Suppressor macrophage treated with lipopolysaccharide for 1 hour (primary cell): ENCODE measurements at places on chromosomes 3 and 15.

DNA sequence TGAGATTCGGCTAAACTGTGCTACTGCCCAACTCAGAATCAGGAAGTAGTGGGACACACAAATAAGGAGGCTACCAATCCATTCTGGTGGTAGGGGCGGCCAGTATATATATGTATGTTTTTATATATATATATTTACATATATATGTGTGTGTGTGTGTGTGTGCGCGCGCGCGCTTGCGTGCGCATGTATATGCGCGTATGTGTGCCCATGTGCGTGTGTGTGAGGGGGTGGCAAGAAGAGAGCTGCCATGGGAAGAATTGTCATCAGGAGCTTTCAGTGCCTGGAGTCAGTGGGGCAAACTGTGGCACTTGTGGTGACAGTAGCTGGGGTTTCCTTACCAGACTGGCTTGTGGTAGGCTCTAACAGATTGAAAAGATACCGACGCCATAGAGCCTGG, 26.5 kb downstream of the GXYLT2 start:
- DNase-seq = no peak

GRCh38 chr3:36734742-36735141, 29.6 kb downstream of the DCLK3 start:
- DNase-seq = peak; percentile 48

DNA sequence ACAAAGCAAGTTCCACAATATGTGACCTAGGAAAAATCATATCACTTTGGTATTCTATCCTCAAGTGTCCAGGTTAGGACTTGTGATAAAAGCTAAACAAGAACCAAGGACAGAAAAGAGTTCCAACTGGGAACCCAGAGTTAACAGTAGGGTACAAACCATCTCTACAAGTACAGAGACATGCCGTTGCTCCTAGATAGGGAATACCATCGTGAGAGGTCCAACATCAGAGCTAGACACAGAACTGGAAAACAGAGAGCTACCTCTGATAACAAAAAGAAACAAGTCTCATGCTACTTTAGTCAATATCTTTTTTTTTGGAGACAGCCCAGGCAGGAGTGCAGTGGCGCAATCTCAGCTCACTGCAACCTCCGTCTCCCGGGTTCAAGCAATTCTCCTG, 37.8 kb downstream of the SMARCC1 start:
- no peak for DNase-seq

DNA sequence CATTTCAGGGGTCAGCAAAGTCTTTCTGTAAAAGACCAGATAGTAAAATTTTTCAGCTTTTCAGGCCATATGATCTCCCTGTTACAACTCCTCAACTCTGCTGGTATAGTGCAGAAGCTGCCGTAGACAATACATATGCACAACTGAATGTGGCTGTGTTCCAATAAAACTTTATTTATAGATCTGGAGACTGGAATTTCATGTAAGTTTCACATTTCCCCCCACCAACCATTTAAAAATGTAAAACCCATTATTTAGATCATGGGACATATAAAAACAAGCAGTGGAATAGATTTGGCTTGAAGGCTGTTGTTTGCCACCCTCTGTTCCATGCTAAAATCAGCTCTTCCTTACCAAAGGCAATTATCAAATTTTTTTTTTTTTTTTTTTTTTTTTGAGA, 28.8 kb upstream of the MEX3B start:
- no peak for DNase-seq

GRCh38 chr3:36969540-36970432, 23.1 kb downstream of the EPM2AIP1 start:
- DNase-seq = peak; percentile 77

DNA sequence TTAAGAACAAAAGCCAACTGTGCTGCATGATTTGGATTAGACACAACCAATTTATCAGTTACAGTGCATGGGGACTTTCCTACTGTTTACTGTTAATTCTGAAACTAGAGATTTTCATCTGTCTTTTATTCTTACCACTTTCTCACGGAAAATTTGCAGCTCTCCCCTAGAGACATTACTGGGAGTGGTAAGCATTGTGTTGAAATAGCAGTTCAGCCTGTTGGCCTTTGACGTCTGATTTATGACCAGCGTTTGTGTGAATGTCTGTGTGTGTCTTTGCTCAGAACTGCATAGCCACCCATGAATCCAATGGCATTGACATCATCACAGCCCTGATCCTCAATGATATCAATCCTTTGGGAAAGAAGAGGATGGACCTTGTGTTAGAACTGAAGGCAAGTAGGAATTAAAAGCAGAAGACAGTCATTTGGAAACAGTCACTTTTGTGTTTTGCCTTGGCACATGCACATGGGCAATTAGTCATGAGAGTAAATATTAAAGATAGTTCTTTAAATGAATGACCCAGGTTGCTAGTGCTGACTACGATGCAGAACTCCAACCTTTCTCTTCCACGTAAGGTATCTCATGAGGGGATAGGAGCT, 202.2 kb upstream of the BHLHE40 start:
- no peak for DNase-seq

DNA sequence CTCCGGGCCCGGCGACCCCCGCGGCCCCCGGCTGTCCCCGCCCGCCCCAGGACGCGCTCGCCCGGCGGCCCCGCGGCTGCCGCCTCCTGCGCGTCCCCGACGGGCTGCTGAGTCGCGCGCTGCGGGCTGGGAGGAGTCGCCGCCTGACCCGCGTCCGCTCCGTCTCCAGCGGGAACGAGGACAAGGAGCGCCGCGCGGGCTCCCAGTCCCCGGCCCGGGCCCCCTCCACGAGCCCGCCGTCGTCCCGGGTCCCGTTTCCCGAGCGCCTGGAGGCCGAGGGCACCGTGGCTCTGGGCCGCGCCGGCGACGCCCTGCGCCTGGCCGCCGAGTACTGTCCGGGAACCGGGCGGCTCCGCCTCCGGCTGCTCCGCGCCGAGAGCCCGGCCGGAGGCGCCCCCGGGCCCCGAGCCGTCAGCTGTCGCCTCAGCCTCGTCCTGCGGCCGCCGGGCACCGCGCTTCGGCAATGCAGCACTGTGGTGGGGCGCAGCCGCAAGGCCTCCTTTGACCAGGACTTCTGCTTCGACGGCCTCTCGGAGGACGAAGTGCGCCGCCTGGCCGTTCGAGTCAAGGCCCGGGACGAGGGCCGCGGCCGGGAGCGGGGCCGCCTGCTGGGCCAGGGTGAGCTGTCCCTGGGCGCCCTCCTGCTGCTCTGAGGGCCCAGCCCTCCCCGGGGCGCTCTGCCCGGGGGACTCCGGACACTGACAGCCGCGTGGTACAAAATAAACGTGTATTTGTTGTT, 1.5 kb downstream of the C2CD4A start:
- peak; percentile 87 for DNase-seq
